Stimulated activated CD8-positive, alpha-beta memory T cell treated with anti-CD3 and anti-CD28 coated beads, Interleukin-4, amount 100 ng/mL, for 4 hours (primary cell): ENCODE measurements at places on chromosomes 13 and 19.

DNA sequence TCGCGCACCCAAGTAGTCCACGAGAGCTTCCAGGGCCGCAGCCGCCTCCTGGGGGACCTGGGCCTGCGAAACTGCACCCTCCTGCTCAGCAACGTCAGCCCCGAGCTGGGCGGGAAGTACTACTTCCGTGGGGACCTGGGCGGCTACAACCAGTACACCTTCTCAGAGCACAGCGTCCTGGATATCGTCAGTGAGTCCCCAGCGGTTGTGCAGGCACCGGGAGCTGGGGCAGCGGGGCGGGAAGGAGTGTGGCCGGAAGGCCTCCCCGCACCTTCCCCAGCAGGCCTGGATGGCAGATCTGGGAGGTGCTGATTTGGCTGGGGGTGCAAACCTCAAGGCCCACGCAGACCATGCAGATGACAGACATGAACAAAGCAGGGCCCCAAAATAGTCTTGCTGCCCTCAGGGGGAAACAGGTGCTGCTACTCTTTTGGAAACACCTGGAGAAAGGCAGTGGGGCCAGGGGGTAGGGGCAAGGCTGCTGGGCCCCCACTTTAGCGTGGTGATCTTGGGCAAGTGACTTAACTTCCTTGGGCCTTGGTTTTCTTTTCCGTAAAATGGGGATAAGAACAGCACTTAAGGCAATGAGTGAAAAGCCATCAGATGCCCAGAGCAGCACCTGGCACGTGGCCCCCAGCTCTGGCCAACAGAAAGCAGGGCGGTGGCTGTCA lies 4.0 kb downstream of the MAG start:
- peak; percentile 4 for DNase-seq

DNA sequence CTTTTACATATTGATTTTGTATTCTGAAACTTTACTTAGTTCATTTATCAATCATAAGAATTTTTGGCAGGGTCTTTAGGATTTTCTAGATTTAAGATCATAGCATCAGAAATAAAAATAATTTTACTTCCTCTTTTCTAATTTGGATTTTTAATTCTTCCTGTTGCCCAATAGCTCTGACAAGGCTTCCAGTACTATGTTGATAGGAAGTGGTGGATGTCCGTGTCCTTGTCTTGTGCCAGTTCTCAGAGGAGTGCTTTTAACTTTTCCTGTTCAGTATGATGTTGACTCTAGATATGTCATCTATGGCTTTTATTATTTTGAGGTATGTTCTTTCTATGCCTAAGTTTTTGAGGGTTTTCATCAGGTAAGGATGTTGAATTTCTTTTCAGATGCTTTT lies 7.7 kb upstream of the KIR2DL4 start:
- DNase-seq = no peak

DNA sequence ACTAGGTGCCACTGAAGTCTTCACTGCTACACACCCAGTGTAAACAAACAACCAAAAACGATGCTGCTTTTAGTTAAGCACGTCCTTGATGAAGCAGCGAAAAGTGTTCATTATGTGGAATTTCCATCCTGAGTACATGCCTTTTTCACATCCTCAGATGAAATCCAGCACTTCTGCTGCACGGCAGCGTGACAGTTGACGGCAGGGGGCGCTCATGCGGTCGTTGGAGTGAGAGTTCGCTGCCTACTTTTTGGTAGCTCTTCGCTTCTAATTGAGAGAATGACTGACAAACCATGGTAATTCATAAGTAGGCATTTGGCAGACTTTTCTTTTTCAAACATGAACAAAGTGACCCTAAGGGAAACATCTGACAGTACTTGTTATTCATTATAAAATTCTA lies 1124.9 kb downstream of the EFNB2 start:
- no peak for DNase-seq

GRCh38 chr19:45440873-45441654 lies 17.3 kb upstream of the ERCC1 start:
- no peak for DNase-seq

- no peak for DNase-seq
Measured at GRCh38 chr19:2814426-2814825, 5.2 kb upstream of the ZNF554 start.

DNA sequence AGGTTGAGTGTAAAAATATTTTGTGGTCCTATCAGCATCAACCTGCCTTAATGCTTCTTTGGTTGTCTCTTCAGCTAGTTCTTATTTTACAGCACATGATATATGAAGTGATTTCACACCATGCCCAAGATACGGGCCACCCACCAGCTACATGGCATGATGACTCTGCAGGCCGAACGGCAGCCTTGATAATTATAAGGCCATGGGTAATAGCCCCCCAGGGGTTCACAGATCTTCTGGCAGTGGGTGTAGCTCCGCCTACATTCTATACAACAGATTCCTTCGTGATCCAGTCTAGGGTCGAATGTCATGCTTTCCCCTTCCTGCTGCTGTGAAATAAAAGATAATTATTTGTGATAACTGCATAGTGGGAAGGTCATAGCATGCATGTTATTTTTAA lies 36.1 kb downstream of the CNMD start:
- no peak for DNase-seq

GRCh38 chr13:114124431-114124830 lies 8.0 kb downstream of the RASA3 start:
- DNase-seq = no peak

DNA sequence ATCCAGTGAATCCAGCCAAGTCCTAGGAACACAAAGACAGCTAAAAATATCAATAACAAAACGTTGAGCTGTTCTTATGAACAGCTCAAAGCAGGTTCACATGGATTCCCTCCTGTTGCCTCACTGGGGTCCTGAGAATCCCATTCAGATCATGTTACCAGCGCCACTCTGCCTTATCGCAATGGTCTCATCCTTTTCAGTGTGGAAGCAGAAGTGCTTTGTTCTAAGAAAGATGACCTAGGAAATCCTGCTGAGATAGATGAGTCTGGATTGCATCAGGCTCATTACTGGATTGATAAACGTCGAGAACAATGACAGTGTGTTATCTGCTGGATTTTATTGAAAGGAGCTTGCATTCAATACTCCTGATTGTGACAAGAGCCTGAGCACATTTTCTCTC lies 87.0 kb downstream of the SLAIN1 start:
- DNase-seq = no peak

DNA sequence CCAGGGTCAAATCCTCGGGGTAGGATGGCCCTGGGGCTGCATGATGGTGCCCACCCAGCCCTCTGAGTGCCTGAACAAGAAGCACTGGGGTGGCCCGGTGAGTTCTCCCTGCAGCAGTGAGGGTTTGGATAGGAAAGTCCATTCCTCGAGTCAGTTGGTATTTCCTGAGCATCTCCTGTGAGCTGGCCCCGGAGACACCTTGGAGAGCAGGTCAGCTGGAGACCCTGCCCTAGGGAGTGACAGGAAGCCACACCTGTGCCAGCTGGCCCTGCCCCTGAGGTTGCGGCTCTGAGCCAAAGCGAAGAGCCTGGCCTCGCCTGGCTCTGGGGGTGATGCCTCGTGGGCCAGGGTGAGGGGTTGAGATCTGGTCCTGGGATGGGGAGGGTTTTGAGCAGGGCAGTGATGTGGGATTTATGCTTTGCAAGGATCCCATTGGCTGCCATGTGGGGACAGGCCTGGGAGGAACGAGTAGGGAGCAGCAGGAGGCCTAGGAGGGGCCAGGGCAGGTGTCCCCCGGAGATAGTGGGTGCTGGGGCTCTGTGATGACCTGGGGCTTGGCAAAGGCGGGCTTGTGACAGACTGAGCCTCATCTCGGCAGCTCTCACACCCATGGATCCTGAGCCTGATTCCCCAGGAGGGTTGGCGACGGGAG lies 16.0 kb downstream of the CRTC1 start:
- DNase-seq = no peak

GRCh38 chr19:17796013-17796837 lies 1.3 kb downstream of the B3GNT3 start:
- no peak for DNase-seq

DNA sequence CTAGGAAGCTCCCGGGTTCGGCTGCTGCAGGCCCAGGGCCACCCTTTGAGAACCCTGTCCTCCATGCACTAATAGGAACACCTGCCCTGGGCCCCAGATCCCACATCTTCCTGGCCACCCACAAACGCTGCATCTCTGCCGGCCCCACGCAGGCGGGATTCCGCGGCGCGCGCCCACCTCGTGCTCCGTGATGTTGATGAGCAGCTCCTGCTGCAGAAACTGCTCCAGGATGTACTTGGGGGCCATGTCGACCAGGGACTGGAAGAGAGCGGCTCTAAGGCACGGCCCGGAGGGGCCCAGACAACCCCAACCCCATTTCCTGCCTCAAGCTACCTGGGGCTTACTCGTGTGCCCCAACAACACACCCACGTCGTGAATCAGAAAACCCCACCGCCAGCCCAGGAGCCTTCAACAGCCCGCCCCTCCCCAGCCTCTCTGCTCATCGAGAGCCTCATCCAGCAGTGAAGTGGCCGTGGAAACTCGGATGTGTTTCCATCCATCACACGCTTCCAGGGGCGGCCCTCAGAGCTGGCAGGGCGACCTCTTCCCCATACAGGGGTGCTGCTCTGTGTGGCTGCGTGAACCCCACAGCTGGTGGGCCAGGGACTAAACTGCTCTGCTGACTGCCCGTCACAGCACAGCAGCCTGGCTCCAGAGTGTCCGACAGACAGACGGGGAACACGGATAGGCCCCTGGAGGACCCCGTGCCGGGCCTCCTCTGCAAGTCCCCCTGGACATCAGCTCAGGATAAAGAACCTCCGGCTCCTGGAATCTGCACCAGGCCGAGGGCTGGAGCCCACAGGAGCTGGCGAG lies 4.2 kb downstream of the POLR2E start:
- DNase-seq = peak; percentile 61

DNA sequence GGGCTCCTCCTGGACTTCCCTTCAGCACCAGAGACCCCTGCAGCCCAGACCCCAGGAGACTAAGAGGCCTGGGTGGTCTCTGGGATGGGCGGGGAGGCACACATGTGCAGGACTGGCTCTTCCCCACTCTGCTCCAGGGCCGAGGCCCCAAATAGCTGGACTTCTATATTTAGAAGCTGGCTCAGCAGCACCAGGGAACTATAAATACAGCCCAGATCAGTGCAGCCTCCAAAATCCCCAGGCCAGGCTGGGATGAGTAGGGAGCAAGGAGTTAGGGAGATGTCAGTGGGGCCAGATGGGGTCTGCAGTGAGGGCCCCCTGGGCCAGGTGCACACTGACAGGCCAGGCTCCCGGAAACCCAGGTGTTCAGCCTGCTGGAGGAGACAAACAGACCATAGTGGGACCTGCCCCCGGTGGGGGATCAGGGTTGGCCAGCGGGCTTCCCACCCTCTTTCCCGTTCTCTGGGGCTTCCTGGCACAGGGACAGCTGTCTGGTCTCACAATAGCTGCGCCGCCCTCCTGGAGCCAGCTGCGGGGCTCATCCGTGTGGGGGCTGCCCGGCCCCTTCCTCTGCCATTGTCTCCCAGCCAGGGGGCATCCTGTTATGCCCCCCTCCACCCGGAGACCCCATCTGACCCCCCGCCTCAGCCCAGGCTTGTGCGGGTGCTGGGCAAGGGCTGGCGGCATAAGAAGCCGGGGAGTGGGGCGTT lies 5.5 kb upstream of the ADGRE5 start:
- DNase-seq = no peak

GRCh38 chr13:101452519-101453485 lies at the start of gene ITGBL1:
TSS of gene ITGBL1 (plus strand) at chr13:101452675. CDS start at chr13:101452834, 159 bp downstream.
- DNase-seq = no peak

DNA sequence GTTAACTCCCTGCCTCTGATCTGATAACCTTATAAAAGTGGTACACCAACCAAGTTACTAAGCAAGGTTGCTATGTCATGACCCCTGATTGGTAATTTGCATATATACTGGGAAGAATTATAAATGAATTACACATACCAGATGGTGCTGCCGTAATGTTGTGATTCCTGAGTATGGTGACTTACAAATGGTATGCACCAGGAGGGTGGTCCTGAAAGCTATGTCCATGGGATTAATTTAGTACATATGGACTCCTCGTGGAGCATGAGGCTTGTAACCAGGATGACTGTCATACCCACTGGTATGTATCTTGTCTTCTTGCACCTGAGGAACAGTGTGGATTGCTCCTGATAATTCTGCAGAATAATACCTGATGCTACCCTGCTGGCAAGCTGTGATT lies 240.6 kb downstream of the GPC6 start:
- no peak for DNase-seq

- DNase-seq = no peak
Measured at GRCh38 chr19:30897034-30897433, 452.2 kb downstream of the TSHZ3 start.

DNA sequence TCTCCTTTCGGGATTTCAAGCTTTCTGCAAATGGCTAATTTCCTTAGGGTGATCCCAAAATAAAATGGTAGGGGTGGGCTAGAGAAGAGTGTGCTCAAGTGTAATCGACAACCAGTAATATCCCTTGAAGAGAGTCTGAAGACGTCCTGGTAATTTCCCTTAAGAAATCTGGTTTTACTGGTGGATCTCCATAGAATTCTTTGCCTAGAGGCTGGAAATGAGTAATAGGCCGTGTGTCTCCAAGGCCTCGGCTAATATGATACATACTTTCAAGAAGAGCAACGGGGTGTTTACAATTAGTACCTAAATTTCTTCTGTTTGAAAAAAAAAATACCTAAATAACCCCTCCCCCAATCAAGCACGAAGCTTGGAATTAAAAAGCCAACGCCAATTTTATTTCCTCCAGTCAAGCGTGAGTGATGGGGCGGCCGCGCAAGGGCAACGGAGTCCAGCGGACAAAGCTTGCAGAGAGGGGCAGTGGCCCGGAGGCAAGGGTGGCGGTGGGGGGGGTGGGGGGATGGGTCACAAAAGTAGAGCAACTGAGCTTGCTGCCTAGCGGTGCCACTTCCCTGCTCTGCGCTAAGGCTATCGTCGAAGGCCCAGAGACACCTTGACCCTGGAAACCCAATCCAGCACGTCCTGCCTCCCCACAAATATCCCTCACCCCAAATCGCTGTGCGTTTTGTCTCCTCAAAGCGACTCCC lies 7.8 kb downstream of the SOX21 start:
- no peak for DNase-seq

- DNase-seq = no peak
Measured at GRCh38 chr19:56101746-56102535, 19.2 kb downstream of the ZNF787 start.

DNA sequence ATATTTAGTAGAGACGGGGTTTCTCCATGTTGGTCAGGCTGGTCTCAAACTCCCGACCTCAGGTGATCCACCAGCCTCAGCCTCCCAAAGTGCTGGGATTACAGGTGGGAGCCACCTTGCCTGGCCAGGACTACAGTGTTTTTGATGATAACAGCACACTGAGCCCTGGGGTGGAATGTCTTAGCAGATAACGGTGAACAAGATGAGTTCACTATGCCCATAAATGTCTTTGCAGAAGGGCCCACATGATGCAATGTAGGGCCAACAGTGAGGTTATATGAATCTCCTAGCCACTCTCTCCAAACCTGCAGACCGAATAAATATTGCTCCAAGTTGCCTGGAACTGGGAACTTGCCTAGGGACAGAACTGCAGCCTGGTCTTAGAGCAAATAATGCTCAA lies 235.1 kb downstream of the COG6 start:
- DNase-seq = no peak

DNA sequence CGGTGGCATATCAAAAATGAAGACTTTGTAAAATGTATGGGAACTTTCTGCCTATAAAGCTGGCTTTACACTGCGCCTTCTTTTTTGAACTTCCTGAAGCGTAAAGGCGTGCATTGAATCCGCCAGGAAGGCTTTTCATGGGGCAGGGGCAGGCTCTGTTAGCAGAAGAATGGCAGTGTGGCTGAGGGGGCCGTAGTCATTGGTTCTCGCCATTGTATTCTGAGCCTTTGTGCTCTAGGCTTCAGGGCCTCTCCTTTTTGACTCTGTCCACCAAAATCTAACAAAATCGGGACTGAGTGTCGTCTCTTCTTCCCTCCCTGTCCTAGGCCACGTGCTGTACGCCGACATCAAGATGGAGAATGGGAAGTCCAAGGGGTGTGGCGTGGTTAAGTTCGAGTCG lies 14.1 kb downstream of the PRAM1 start:
- DNase-seq = no peak

- peak; percentile 15 for DNase-seq
Measured at GRCh38 chr19:45117167-45117594, 24.2 kb downstream of the PPP1R37 start.
